Thymus (tissue), 14 donors: ENCODE measurements at places on chromosomes 16 and 17.
A peak's percentile ranks its signal among the peaks of the same experiment; 100 is the strongest.

GRCh38 chr17:30790279-30790678 lies 34.2 kb downstream of the CRLF3 start:
- no peak for DNase-seq

GRCh38 chr17:55763856-55764255 lies 13.0 kb downstream of the PCTP start:
- DNase-seq: no peak

DNA sequence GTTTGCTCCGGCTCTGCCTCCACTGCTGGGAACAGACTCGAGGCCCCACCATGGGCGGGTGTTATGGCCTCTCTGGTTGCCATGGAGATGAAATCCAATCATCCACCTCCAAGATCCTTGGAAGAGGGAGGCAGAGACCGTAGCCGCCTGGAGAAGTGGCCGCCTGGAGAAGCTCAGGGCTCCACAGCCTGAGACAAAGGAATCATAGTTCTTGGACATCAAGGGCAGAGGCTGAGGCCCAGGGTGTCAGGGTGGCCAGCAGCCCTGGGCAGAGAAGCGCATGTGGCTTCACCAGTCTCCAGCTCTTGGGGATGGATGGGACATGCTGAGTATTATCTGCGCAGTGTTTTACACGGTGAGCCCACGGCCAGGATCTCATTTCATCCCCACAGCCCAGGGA lies 36.2 kb downstream of the ABR start:
- no peak for DNase-seq

DNA sequence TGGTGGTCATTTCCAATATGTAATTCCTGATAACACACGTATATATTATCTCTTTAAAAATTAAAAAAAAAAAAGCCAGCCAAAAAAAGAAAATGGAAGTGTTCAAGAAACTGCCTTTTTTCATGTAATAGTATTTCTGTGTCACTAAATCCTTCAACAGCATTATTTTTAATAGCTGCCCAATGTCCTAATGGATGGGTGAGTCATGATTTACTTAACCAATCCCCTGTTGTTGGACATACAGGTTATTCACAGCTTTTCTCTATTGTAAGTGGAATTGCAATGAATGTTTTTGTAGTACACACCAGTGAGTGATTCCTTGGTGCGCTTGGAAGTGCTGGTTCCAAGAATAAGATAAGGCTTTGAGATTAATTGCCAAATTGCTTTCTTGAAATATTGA lies 124.9 kb downstream of the WWOX start:
- no peak for DNase-seq

DNA sequence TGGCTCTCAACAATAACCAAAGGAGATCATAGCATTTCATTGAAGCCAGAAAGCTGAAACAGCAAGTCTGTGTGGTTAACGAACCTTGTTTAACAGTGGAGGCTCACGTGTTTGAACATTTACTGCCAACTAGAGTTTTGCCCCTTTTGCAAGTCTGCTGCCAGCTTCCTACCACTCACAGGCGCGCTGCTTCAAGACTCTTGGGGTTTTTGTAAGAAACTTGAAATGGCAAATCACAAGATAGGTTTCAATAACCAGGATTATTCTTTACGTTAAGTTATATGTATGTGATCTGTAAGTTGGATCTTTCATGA lies 1.2 kb downstream of the SNTB2 start:
- peak; percentile 33 for DNase-seq

GRCh38 chr17:12859520-12859919 lies 70.2 kb downstream of the ARHGAP44 start:
- DNase-seq: no peak

DNA sequence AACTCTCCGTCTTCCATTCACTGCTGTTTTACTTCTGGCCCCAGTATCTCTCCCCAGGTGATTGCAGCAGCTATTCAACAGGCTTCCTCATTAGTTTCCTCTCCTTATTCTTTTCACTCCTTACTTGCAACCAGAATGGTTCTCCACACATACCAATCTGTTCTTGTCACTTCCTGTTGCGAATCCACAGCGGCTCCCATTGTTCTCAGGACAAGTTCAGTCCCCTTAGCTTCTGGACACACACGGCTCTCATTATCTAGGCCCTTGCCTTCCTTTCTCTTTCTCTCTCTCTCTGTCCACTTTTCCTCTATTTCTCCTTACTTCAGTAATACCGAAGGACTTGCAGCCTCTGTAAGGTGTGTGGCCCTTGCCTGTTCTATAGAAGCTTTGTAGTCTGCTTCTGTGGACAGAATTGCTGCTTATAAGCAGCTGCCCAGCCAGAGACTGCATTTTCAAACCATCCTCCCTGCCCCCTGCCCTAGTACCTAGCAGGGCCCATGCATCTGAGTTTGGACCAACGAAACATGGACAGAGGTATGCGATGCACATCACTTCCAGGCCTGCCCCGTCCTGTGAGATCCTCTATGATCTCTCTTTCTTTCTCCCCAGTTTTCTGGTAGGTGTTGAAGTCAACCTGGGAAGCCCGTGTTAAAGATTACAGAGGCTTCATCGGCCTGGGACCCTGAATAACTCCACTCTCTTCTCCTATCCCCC lies 45.7 kb downstream of the VAT1L start:
- no peak for DNase-seq

DNA sequence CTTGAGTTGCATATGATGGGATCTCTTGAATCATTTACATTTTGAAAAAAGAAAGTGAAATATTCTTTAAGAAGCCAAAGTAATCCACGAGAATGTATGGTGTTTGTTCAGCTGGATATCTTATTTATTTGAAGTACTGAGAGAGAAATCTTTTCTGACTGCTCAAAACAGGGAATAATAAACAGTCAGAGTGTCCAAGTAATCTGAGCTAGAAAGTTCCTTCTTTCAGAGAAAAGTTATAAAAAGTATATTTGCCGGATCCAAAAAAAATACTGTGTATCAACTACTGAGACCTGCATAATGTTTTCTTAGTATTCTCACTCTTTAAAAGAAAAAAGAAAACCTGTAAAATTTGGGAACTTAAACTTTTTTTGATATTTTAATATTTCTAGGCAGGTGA lies 350.8 kb downstream of the WWOX start:
- no peak for DNase-seq

DNA sequence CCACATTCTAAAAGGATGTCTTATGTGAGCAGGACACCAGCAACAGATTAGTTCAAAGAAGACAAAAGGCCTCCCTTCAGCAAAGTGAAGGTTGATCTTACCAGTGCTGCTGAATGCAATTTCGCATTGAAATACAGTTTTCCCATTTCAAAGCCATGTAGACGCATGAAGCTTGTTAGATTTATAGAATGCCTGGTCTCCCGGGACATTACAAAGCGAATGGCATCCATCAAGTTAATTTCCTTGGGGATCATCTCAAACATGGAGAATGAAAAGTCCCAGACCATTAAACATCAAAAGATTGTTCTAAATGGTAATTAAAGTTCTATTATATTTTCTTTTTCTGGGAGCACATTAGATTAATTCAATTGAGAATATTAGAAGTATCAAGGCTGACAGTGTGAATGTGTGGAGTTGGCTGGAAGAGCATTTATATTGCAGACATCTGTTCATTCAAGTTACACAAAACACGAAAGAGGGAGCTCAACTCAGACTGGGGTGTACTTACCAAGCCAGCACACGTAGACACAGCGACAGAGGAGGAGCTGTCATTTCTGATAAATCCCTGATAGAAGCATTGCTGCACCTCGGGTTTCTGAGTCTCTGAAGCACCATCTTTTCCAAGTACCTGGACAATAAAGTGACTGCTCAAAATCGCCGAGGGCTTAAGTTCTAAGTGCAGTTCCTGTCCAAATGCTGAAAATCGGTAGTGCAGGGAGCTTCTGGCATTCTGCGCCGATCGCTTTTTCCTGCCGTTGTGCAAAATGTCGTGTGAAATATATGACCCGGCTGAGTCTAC lies 3.8 kb downstream of the ADAMTS18 start:
- no peak for DNase-seq

DNA sequence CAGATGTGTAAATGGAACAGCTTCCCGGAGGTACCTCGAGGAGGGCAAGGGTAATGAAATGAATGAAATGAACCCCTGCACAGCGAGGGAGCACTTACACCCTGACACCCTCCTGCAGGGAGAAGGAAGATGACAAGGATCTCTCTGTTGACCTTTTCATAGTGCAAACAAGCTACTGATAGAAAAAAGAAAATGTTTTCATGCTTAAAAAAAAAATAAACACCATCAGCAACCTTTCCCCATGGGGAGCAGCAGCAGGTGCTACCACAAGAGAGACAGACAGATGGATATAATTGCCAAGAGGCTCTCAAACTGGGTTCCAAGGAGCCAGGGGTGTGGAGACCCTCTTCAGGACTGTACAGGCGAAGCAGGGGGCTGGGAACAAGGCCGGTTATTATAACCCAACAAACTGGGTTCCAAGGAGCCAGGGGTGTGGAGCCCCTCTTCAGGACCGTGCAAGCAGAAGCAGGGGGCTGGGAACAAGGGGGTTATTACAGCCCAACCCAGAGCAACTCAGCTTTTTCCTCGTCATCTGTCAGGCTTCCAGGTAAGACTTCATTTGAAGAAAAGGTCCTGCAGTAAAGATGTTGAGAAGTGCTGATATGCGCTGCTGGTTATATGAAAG lies 718 bp upstream of the RPH3AL start:
- no peak for DNase-seq

GRCh38 chr17:64398320-64398719 lies 7.7 kb upstream of the PECAM1 start:
- peak; percentile 83 for DNase-seq

DNA sequence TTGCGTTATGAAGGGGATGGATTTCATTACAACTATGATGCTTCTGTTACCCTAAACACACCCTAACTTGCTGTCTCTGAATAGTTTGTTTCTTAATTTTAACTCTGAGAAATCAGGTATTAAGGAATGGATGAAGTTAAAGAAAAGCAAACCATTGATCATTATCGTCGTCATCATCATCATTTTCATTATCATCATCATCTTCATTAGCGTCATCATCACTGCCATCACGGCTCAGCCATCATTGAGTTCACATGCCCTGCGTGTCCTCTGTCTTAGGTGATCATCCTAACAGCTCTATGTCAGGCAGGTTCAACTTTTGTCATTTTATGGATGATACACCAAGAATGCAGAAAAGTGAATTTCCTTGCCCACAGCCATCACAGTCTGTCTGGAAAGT lies 477.5 kb upstream of the EEF2KMT start:
- no peak for DNase-seq

GRCh38 chr17:969811-970355 lies 9.7 kb downstream of the NXN start:
- no peak for DNase-seq

- no peak for DNase-seq
Measured at GRCh38 chr17:74380086-74380958, 13.0 kb downstream of the GPR142 start.

- DNase-seq: no peak
Measured at GRCh38 chr16:64225696-64226095, 896.2 kb downstream of the CDH11 start.

GRCh38 chr17:31313982-31314781 lies at the start of gene EVI2B:
Gene EVI2B (minus strand): TSS chr17:31314054. CDS start chr17:31305609, 8,445 bp downstream.
- DNase-seq: peak; percentile 80

- no peak for DNase-seq
Measured at GRCh38 chr17:27721797-27722196, 78.5 kb downstream of the NOS2 start.

DNA sequence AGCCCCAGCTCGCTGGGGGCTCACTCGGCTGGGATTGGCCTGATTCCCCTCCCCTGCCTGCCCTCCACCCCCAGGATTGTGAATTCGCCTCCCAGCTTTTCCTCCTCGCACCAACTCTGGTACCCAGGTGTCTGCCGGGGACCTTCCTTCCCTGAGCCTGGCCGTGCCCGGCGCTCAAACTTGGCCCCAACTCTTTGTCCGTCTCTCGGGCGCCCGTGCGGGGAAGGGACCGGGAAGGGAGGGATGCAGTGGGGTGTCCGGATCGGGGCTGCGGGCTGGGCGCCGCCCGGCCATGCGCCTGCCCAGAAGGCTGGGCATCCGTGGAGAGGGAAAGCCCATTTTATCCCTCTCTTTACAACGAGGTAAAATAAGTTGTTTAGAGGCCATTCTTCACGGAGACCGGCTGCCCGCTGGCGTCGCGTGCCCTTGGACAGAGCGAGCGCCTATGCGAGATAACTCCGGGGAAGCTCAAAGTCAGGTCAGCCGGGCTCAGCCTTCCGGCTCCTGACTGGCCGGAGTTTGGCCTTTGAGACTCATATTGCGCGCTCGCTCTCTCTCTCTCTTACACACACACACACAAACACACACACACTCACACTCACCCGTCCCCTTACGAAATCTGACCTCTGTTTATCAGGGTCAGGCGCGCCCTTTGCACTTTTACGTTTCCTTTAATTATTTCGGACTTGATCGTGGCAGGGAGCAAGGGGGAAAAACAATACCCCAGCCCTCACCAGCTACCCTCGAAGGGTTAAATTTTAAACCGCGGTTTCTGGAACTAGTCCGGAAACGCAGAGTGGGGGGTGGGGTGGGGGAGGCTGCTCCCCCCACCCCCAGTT lies 774 bp upstream of the MAF start:
- peak; percentile 10 for DNase-seq

GRCh38 chr17:50064253-50065001 lies 8.5 kb downstream of the ITGA3 start:
- DNase-seq: no peak

GRCh38 chr16:89172528-89173173 lies 1.1 kb downstream of the CDH15 start:
- DNase-seq: no peak

- no peak for DNase-seq
Measured at GRCh38 chr16:87074641-87075318, 242.4 kb downstream of the C16orf95 start.

- no peak for DNase-seq
Measured at GRCh38 chr17:31841850-31842194, 17.2 kb downstream of the COPRS start.

GRCh38 chr17:63589646-63590045 lies 11.0 kb upstream of the TACO1 start:
- DNase-seq: no peak

DNA sequence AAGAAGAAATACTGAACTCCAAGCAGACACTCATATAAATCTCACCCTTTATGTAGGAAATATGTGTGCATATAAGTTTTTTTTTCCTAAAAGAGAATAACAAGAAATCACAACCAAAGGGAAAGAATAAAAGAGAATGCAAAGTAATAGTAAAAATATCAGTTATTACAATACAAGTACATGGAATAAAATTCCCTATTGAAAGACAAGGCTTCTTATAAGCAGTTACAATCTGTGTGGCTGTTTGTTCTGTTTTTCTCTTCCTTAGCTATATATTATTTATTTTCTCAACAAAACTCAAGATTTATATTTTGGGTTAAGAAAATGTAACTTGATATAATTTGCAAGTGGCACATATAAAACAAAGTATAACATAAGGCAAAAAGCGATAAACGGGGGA lies 41.7 kb downstream of the SLC5A11 start:
- DNase-seq: no peak
